ENCODE measurements at places on chromosomes 1 and 21.

- DNase-seq = no peak
These were observed 49.4 kb upstream of the A3GALT2 start for GRCh38 chr1:33370301-33370700.

DNA sequence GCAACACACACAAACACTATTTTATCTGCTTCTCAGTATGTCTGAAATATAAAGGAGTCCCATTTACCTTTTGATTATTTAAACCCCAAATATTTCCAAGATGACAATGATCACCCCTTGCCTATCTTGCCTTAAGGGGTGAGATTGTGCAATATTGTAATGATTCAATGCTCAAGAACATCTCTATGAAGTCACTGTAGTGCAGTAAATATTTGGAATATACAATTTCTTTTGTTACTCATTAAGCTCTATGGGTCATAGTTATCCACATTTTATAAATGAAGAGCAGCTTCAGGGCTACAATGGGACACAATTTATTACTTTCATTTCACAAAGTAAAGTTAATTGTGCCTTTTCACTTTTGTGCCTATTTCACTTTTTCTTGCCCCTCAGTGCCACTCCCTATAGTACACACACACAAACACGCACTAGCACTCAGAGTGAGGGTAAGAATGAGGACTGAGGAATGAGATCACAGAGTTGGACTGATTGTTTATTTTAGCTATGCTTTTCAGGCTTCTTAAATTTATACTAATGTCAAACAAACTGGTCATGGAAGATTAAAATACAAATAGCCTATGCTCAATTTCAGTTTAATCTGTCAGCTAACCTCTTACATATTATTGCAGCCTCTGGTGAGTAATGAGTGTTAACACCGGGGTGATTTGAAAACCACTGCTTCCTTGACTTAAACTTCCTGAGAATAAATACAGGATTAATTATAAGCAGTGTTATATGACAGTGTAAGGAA, 521.0 kb upstream of the B3GALT2 start:
- DNase-seq = no peak

- DNase-seq = no peak
These were observed 43.6 kb downstream of the NPHP4 start for GRCh38 chr1:5948681-5949005.

- DNase-seq = no peak
These were observed 572.1 kb downstream of the DPYD start for GRCh38 chr1:97348599-97349265.

DNA sequence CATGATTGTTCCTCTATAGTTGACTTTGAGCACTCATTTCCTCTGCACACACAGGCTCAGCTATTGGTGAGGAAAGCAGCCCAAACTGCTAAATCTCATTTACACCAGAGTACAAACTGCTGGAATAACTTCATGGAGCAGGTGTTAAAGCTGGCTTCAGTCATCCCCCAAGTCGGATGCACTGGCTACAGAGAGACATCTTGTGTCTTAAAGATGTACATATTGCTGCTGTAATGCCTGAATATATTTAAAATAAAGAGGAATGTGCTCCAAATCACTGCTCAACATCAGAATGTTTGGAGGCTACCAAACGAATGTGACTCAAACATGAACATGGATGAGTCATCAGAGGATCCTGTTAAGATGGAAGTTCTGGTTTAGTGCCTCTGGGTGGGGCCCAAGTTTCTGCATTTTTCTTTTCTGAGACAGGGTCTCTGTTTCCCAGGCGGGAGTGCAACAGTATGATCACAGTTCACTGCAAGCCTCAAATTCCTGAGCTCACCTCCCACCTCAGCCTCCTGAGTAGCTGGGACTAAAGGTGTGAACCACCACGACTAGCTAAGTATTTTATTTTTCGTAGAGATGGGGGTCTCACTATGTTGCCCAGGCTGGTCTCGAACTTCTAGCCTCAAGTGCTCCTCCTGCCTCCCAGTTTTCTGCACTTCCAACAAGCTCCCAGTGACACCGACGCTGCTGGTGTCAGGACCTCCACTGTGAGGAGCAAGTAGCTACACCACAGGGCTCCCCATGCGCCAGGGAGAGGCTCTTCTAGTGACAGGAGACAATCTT, 79.0 kb upstream of the KRTAP19-8 start:
- no peak for DNase-seq

- no peak for DNase-seq
These were observed 420.2 kb downstream of the KCTD3 start for GRCh38 chr1:215987092-215987875.

DNA sequence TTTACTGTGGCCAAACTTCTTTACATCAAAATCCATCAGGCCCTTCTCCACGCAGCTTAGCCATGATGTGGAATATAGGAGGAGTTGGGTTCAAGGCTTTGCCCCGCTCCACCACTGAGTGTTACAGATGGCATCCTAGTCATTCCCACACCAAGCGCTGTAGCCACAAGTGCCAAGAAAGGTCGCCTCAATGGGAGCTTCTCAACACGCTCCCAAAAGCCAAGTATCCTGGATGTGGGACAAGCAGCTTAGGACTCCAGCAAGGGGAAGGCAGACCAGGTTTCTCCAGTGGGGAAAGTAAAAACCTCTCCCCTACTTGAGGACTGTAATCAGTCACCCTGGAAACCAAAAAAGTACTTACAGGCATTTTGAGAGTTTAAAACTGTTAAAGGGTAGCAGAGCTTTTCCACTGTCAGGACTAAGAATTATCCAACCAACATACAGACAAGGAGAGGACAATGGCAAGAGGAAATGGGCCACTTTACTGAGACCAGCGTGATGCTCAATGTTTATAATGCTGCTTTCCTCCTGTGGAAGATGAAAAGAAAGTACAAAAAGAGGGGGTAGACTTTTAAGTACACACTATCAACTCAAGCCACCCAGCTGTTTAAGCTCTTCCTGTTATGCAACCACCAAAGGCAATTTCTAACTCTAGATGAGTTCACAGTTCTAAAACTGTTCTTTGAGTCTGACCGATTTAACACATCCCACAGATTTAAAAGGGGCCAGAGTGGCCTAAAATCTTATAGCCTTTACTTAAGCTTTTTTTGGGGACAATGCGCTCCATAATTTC, 120.7 kb upstream of the KRTAP19-8 start:
- DNase-seq = no peak
